Fibroblast of pulmonary artery (primary cell): ENCODE measurements at places on chromosomes 16 and 17.

DNA sequence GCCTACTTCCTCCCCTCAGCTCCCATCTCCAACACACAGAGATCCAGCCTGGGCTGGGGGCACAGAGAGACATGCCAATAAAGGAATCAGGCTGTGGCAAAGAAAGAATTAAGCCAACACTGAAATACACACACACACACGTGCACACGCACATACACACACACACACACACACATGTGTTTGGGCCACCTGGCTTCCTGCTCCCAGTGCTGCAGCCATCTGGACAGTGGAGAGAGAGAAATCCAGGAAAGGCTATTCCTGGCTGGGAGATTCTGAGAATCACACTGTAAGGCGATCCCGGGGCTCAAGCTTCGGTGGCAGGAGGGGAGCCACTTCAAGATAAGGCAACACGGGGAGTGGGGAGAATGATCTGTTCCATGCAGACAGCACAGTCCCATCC, 72.4 kb downstream of the NOG start:
- DNase-seq, result no peak

DNA sequence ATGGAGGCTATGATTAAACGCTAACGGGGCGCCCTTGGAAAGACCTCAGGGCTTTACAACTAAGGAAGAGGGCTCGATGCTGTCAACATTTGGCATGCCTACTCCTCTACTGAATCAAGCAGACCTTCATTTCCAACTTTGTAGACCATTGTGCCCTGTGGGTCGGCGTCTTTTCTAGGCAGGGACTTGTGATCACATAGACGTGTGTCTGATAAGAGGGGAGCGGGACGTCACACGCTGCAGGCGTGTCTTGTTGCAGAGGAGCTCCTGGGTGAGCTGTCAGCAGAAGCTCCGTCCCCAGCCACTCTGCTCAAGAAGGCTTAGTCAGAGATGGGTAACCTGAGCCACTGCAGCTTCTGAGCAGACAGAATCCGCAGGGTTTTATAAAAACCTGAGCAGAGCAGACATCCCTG, 2.8 kb downstream of the MAPK8IP3 start:
- DNase-seq, result peak; percentile 57

GRCh38 chr16:27198451-27199234, 4.7 kb upstream of the KDM8 start:
- no peak for DNase-seq

DNA sequence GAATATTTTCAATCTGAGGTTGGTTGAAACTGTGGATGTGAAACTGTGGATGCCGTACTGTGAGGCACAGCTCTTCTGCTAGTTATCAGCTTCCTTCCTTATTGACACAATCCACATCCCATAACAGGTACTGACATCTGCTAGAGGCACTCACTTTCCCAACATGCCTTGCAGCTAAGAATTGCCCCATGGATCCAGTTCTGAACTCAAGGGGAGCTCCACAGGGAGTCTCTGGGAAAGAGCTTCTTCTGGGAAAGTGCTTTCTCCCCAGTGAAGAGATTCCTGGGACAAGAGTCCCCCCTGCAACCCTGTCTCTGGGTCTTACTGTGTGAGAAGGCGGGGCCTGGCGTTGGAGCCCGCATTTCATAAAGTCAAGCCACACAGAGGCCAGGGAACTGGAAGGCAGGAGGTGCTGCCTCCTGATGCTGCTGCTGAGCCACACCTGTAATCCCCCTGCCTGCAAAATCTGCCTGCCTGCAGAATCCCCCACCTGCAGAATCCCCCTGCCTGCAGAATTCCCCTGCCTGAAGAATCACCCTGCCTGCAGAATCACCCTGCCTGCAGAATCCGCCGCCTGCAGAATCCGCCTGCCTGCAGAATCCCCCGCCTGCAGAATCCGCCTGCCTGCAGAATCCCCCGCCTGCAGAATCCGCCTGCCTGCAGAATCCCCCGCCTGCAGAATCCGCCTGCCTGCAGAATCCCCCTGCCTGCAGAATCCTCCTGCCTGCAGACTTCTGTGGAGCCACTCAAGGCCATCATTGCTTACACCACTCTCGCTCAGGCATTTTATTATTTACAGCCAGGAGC, 305.4 kb downstream of the FOXL1 start:
- no peak for DNase-seq

DNA sequence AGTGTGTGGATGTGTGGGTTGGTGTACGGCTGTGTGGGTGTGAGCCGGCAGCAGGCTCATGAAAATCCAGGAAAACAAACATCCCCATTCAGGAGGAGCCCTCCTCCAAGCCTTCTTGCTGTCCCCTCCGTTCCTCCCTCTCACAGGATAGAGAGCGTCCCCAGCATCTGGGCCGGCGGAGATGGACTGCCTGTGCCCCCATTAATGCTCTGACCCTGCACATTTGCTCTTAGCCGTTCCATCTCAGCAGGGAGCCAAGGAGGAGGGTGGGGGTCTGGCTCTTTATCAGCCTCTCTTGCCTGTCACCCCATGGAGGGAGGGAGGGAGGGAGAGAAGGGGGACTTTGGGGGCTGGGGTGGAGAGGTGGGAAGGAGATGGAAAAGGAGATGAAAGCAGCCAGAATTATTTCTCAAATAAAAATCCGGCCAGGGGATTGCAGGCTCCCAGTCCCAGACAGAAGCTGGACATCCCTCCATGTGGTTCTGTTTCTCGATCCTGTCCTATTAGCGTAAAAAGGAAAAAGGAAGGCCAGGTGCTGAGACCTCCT, 240.0 kb upstream of the ZFHX3 start:
- DNase-seq, result no peak

DNA sequence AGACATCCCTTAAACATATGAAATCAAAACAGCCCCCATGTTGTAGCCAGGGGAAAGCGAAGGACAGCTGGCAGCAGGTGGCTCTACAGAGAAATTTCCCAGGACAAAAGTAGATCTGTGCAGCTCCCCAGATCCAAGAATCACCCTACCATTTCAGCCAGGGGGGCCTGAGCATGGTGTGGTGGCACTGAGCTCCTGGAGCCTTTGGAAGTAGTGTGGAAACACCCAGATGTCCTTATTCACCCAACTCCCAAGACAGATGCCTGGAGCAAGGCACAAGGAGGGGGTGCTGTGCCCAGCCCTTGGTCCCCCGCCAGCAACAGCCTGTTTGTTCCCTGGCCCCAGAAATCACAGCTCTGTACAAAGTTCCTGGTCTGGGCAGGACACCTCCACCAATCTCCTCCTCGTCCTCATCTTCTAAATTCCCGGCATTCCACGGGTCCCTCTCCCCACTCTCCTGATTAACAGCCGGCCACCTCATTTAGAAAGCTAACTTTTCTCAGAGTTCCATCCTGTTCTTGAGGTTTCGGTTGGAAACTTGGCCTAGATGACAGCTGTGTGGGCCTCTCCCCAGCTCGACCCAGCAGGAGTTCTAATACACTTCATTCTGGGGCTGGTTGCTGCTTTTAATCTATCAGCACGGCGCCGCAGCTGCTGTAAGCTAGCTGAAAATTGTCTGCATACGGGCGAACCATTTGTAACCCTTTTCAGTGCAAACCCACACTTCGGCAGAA, 191.1 kb downstream of the C16orf78 start:
- no peak for DNase-seq

DNA sequence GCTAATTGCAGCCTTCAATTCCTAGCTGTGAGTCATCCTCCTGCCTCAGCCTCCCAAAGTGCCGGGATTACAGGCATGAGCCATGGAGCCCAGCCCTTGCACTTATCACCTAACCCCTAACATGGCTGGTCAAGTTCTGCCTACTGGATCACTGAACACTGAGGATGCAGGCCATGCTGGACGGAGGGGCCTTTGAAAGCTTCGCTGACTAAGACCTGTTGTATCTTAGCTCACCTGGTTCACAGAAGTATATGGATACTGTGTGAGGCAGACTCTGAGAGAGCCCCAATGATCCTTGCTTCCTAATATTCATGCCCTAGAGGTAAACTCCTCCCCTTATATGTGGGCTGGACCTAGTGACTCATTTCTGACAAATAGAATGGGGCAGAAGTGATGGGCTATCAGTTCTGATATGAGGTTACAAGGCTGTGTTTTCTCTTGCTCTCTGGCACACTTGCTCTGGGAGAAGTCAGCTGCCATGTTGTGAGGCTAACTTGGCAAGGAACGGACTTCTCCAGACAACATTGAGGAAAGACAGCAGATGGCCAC, 11.7 kb upstream of the TMIGD1 start:
- peak; percentile 22 for DNase-seq

GRCh38 chr17:4059656-4060055, 83.2 kb downstream of the ZZEF1 start:
- DNase-seq, result no peak

GRCh38 chr17:8788998-8789397, 10.2 kb downstream of the MFSD6L start:
- no peak for DNase-seq

GRCh38 chr17:11909348-11909747, 87.9 kb downstream of the ZNF18 start:
- no peak for DNase-seq

GRCh38 chr16:78325468-78326352, 226.3 kb downstream of the WWOX start:
- no peak for DNase-seq

GRCh38 chr17:14211246-14211645, 25.4 kb downstream of the CDRT15 start:
- DNase-seq, result no peak

DNA sequence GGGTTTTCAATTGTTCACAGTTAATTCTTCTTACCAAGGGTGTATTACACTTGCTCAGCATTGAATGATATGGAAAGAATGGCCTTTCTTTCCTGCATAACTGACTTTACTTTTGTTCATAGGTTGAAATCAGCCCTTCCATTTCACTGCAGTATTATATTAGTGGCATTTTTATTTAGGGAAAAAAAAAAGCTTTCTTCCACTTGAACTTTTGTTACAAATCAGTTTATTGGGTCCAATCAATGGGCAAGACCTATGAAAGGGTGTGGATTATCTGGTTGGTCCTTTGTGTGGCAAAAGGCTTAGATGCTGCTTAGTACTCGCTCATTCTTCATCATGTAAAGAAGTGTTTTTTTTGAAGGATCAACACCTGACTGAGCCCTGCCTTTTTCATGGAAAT, 74.1 kb downstream of the WNT3 start:
- DNase-seq, result no peak

- no peak for DNase-seq
These were observed 210.0 kb downstream of the MAF start for GRCh38 chr16:79390481-79391051.

DNA sequence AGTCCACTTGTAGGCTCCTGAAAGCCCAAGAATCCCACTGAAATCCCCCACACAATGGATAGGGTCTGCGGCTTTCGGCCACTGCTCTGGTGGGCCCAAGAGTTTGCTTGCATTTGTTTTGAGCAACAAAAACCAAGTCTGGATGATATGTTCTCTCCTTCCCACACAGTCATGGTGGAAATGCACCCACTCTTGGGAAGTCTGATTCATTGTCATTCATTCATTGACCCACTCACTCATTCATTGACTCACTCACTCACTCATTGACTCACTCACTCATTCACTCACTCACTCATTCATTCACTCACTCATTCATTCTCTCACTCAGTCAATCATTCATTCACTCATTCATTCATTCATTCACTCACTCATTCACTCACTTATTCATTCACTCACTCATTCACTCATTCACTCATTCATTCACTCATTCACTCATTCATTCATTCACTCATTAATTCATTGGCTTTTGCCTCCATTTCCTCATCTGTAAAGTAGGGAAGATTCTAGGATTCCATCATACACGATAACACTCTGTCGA, 2.2 kb upstream of the CA5A start:
- DNase-seq, result no peak

- DNase-seq, result peak; percentile 42
These were observed 5.8 kb upstream of the ZNF23 start for GRCh38 chr16:71467810-71468209.

- no peak for DNase-seq
These were observed 1.4 kb upstream of the ABR start for GRCh38 chr17:1180958-1181752.

DNA sequence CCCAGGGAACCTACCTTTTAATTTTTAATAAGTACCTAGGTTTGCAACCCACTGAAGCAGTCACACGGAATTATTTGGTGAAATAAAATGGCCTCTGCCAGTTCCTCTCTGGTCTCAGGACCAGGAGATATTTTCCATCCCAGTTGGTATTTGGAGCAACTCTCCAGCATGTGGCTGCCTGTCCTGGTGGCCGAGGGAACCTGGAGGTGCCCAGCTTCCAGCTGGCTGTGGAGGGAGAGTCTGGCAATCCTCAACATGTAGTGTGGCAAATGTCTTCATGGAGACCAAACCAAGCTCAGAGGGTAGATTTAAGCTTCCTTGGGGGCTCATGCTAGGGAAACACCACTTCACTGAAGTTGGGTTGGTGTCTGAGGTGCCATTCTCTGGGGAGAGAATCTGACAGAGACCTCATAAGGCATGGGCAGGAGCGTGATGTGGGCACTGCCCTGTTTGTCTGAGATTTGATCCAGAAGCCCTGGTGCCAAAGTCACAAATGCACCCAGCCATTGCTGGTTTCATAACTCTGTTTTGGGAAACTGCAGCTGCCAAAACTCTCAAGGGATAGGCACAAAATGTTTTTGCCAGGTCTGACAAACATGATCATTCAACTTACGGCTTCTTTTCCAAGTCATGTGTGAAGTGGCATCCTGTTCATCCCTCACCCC, 2.8 kb downstream of the MT1X start:
- no peak for DNase-seq

- DNase-seq, result peak; percentile 80
These were observed 47.8 kb downstream of the MARCHF10 start for GRCh38 chr17:62760059-62760944.

DNA sequence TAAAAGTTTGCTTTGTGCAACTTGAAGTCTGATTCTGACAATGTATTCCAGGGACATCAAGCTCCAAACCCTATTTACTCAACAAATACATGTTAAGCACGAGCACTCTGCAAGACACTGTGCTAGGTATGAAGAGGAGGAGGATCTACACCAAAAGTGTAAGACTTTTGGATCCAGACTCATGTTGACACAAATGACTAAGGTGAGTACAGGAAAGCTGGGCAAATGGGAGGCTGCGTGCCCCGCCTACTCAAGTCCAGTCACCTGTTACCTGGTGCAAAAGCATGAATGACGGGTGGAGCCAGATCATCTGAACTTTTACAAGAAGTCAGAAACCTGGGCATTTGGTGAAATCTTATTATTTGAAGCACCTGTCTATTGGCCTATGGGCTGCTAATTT, 120.7 kb downstream of the ABCC12 start:
- no peak for DNase-seq

- DNase-seq, result no peak
These were observed 204.7 kb downstream of the HS3ST4 start for GRCh38 chr16:25896411-25896810.

DNA sequence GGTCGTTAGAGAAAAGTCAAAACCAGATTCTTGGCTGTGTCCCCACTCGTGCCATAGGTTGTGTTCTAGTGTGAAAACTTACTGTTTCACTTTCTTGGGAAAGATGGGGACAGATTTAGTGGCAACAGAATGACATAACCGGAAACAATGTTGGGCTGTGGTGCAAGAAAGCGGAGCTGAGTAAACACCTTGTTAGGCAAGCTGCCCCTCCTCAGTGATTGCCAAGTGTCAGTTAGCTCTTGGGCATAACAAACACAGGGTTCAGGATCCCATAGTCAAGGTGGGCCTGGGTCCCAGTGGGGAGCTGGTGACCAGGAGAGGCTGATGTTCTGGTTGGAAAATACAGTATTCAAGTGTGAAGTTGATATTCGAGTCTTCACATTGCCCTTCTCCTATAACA, 15.4 kb downstream of the UBN1 start:
- DNase-seq, result no peak

GRCh38 chr17:61384692-61385576, 14.7 kb upstream of the TBX2 start:
- no peak for DNase-seq
